ACHN (cell line): ENCODE measurements at places on chromosomes 5 and 9.

- DNase-seq: no peak
Measured at GRCh38 chr5:136036293-136036911, 7.6 kb downstream of the TGFBI start.

DNA sequence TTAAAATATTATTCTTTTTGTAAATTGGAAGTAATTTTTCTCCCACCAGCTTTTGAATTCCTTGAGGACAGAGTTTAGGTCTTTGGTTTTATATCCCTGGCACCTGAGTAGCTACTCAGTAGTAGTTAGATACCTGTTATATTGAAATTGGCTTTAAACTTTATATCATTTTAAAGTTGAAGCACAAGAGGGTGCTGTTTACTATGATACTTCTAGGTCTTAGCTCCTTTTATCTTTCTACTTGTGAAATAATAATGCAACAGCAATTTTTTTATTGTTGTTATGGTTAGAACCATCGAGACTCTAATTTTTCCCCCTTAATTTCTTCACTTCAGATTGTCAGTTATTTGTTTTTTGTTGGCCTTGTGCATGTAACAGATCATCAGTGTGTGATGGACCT is 46.3 kb downstream of the AP3S1 start:
- DNase-seq: peak; percentile 26

DNA sequence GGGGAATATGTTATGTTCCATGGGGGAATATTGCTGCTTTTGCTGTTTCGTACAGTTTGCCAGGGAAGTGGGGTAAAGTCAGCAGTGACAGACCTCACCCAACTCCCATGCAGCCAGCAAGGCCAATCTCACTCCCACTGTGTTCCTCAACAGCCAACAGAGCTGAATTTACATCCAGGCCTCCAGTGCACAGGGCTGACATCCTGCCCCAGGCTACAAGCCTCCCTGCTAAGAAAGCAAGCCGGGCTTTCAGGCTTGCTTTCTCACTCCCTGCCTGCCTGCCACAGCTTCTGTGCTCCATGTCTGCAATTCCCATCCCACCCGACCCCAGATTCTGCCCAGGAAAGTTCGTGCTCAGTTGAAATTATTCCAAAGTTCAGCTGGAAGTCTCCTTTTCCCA is 25.5 kb upstream of the SNCAIP start:
- no peak for DNase-seq

- no peak for DNase-seq
Measured at GRCh38 chr5:35341189-35341588, 110.9 kb upstream of the PRLR start.

GRCh38 chr5:59146729-59147128 is 563.9 kb downstream of the RAB3C start:
- DNase-seq: no peak
